Activated T-cell treated with anti-CD3 and anti-CD28 coated beads, Interleukin-2, amount 50 U/mL, for 1 hour (primary cell): ENCODE measurements at places on chromosomes 1 and 21.

DNA sequence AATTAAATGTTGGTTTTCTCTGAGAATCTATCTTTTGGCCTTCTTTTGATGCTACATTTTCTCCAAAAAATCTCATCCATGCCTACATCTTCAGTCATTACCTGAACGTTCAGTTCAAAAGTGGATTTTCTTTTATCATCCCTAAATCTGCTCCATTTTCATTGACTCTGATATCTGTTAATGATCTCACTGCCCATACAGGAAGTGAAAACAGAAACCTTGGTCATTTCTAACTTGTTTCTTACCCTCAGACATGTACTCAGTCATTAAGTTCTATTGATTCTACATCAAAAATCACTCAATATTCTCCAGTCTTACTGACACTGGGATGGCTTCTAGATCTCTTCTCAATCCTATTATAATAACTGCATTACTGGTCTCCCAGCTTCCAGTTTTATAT is 22.7 kb downstream of the PRKACB start:
- DNase-seq, result no peak

DNA sequence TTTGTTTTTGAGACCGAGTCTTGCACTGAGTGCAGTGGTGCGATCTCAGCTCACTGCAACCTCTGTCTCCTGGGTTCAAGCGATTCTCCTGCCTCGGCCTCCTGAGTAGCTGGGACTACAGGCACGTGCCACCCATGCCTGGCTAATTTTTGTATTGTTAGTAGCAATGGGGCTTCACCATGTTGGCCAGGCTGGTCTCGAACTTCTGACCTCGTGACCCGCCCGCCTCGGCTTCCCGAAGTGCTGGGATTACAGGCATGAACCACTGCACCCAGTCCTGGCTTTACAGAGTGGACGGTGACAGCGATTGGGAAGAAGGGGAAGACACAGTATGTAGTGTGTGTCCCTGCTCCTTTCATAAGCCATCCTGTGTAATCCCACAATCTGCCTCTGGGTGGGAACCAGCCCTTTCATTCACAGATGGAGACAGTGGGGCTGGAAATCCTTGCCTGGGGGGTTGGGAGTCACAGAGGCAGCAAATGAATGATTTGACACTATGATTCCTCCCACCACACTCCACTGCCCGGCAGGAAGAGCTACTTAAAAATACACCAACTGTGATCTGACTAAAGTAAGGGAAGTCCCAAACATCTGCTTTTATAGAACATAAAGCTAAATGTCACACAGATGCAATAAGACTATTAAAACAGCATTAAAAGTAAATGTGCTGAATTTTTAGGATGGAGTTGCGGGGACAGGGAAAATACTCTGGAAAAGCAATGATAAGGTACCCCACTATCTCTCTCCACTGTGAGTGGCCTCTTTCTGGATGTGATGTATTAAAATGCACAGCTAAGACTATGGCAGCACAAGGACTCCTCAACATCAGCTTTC is 4.5 kb downstream of the PARP1 start:
- no peak for DNase-seq

GRCh38 chr1:217336724-217337123 is 294.2 kb downstream of the GPATCH2 start:
- DNase-seq, result no peak

GRCh38 chr1:239893127-239893731 is 198.5 kb upstream of the FMN2 start:
- no peak for DNase-seq

DNA sequence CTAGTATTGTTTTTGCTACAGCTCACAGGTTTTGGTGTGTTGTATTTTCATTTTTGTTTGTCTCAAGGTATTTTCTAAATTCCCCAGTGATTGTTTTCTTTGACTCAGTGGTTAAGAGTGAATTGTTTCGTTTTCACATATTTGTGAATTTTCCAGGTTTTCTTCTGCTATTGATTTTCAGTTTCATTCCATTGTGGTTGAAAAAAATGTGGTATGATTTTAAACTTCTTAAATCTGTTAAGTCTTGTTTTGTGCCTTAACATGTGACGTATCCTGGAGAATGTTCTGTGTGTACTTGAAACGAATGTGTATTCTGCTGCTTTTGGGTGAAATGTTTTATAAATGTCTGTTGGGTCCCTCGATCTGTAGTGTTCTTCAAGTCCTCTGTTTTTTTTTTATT is 117.9 kb downstream of the KIF26B start:
- no peak for DNase-seq

DNA sequence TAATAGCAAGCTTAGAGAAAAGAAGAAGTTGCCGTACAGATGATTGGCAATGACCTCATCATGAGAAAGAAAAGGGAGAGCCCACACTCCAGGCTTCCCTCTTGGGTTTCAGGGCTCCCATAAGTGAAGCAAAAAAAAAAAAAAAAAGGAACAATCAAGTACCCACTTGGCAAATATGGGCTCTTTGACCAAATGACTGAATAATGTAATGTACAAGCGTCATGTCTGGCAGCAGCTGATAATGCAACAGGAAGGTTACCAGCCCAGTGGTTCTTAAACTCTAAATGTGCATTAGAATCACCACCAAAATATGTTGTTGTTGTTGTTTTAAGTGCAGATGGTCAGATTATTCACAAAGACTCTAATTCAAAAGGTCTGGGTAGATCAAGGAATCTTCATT is 13.5 kb downstream of the TNFSF4 start:
- DNase-seq, result no peak

DNA sequence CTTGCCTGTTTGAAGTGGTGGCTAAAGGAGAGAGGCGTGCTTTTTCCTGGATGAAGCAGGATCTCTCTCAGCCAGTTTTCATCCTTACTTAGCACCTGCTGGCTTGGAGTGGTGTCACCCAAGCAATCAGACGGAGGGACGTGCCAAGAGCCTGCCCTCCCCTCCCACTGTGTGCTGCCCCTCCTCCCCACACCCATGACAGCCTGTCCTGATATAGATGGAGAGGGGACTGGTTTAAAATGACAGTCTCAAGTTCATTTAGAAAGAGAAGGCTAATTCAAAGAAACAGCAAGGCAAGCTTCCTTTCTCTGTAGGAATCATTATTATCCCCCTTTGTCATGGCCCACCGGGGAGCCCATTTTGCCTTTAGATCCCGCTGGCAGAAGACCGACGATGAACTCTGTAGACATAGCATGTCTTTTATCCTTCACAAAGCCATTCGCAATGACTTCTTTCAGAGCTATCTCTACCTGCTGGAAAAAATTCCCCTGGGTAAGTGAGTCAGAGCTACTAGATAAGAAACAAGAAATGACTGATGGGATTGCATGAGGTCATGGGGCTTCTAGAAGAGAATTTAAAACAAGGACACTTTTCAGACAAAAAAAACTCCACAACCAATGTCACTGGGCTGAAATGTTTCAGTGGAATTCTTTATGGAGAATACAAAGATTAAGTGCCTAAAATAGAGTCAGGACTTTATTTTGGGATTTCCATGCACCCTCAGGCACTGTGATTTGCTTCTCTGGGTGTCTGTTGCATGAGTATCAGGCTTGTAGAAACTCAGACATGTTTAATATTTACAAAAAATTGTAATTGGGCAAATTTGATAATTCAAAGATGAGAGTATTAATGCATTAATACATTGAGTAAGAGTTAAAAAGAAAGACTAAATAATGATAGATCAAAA is at the start of gene NTMT2:
NTMT2 (plus strand) TSS at position 190 of the 907 bp plus-strand sequence; CDS start at position 339, 149 bp downstream.
- no peak for DNase-seq

DNA sequence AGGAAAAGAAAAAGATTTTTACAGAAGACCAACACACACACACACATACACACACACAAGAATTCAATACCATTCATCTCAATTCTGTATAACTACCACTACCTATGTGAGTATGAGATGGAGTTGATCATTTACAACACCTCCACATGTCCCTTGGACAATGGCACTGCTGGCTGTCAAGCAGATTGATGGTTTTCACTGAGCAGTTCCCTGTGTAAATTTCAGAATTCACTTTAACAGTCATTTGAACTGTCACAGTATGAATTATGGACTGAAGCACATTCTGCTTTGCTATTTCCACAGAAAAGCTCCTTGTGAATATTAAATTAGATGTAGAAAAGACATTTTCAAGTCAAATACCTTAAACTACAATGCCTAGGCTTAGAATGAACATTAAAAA is 14.3 kb downstream of the KCNT2 start:
- no peak for DNase-seq

- DNase-seq, result no peak
Observed at GRCh38 chr1:37071829-37072228, 37.5 kb upstream of the GRIK3 start.

DNA sequence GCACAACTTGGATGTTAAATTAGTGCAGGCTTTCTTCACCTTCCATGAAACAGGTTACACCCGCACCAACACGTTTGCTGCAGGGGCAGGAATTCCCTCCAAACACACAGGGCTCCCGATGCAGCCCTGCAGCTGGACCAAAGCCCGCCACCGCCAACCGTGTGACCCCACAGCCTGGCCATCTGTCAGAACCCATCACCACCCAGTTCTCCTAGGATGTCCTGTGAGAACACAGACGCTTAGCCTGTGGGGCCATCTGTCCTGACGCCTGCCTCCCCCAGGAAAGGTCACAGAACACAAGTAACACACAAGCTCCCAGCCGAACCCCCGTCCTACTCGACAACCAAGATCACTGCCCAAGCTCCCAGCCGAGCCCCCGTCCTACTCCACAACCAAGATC is 108.1 kb downstream of the NPHP4 start:
- no peak for DNase-seq

DNA sequence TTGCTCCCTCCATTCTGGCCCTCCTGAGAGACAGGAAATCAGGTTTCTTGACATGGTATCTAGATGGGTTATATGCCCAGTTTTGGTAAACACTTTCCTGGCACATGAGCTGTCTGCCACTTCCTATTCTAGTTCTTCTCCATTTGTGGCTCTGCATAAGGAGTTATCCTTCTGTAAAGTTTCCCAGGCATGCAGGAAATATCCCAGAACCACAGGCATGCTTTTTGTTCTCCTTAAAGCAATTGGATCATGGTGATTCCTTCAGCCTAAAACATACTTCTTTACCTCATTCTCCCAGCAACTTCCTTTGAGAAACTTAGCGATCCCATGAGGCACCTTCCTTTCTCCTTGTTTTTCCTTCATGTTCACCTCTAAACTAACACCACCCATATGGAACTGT is 199.8 kb downstream of the CRB1 start:
- DNase-seq, result no peak

GRCh38 chr1:199064971-199065370 is 426.1 kb downstream of the PTPRC start:
- no peak for DNase-seq

- no peak for DNase-seq
Observed at GRCh38 chr1:87024936-87025540, 110.6 kb downstream of the HS2ST1 start.

DNA sequence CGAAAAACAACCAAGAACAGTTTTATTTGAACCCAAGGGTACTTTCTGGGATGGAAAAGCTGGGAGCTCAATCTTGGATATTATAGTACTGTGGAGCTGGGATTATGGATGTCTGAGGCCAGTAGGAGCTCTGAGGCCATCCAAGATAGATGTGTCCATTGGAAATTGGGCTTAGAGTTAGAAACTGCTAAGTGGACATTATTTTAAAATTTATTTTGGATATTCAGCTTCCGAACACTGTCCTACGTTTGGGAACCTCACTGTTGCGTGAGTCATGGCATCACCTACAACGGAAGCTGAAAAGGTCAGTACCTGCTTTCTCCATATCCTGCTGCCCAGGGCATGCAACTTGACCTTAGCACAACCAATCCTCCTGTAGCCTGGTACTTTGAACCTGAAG is 61.0 kb downstream of the RYR2 start:
- no peak for DNase-seq

GRCh38 chr1:75908717-75909152 is 23.5 kb downstream of the ASB17 start:
- no peak for DNase-seq

GRCh38 chr1:180893614-180894013 is 19.1 kb upstream of the KIAA1614 start:
- no peak for DNase-seq

DNA sequence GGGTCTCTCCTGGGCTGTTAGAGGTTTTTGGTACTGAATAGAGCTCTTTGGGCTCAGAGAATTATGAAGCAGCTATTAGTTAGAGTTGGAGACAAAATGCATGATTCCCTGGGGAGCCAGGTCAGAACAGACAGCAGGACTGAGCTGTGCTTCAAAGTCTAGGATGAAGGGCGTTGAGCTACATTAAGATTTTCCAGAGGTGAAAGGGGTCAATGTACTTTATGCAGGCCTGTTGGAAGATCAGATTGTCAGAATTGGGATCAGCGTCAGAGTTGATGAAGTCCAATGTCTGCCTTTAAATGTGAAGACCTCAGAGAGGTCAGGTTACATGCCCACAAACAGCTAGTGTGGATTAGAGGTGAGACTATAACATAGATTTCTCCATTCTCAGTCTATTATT is 53.8 kb downstream of the RGS5 start:
- DNase-seq, result no peak

- DNase-seq, result no peak
Observed at GRCh38 chr1:235783148-235783776, 83.4 kb downstream of the LYST start.

- DNase-seq, result peak; percentile 56
Observed at GRCh38 chr1:46394108-46394871, at the start of gene FAAH. FAAH (plus strand) TSS chr1:46394317; CDS start chr1:46394349, 32 bp downstream.

GRCh38 chr1:209103092-209103491 is 480.4 kb upstream of the CAMK1G start:
- no peak for DNase-seq

DNA sequence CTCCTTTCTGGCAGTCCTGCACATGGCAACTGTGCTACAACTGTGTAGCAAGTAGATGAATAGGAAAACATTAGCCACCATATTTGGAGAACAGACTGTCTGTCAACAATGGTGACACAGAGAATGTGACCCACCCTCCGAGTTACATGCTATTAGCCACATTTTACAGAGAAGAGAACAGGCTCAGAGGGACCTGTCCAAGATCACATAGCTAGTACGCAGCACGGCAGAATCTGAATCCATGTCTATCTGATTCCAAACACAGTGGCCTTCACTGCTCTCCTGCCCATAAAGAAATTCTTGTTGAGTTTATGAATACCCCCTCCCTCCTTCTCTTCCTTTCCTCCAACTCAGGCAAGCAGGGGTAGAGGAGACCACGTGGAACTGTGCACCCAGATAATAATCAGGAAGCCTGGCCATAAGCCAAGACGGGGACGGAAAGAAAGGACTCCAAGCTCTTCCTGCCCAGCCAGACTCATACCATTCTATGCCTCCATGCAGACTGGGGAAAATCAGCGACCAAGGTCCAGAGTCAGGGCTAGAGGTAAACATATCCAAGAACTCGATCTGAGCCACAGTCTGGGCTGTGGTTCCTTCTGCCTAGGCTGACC is 78.8 kb downstream of the TRABD2B start:
- no peak for DNase-seq

- no peak for DNase-seq
Observed at GRCh38 chr21:25691976-25692375, 42.7 kb downstream of the ATP5PF start.

- no peak for DNase-seq
Observed at GRCh38 chr1:216535059-216535458, 111.8 kb upstream of the USH2A start.

- peak; percentile 21 for DNase-seq
Observed at GRCh38 chr1:222813866-222814535, 838 bp upstream of the DISP1 start.

GRCh38 chr1:7346070-7346596 is 425.0 kb upstream of the VAMP3 start:
- DNase-seq, result no peak
